ENCODE measurements at places on chromosomes 3 and 15.

GRCh38 chr15:86915811-86916331 lies 836.2 kb downstream of the AGBL1 start:
- peak; percentile 3 for DNase-seq

GRCh38 chr3:55523471-55523870 lies 36.4 kb upstream of the WNT5A start:
- DNase-seq: no peak

GRCh38 chr3:17050071-17050470 lies 165.3 kb downstream of the PLCL2 start:
- no peak for DNase-seq

DNA sequence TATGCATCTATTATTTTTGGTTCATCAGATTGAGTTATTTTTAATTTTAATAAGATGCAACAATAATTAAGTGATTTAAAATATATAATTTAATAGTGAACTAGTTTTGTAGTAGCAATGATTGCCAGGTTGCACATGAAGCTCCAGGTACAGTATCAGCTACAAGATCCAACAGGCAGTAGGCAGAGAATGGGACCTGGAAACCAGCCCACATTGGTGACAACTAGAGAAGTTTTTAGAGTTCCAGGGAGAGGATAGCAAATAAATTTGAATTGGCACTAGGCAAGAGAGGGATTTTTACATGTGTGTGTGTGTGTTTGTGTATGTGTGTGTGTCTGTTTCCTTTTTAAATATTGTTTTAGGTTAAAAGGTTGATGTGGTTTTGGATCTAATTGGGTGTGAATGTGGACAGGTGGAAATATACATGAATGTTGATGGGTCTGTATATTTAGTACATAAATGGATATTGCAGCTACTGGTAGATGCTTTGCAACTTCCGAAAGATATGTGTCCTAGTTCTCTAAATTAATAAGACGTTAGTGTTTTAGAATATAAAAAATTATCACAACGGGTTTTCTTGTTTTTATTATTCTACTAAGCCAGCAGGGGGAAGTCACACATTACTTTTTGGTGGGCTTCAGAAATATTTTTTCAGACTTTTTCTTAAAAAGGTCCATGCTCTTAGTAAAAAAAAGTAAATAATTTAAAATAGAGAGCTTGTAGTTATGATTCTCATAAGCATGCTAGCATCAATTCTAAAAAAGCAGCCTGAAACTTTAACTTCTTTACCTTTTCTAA lies 110.1 kb upstream of the GBE1 start:
- DNase-seq: no peak

GRCh38 chr3:126474498-126475412 lies 936 bp downstream of the ZXDC start:
- DNase-seq: peak; percentile 40

GRCh38 chr3:144879701-144880100 lies 908.1 kb downstream of the DIPK2A start:
- no peak for DNase-seq

- no peak for DNase-seq
Observed at GRCh38 chr15:64950888-64951287, 38.8 kb downstream of the SPG21 start.

DNA sequence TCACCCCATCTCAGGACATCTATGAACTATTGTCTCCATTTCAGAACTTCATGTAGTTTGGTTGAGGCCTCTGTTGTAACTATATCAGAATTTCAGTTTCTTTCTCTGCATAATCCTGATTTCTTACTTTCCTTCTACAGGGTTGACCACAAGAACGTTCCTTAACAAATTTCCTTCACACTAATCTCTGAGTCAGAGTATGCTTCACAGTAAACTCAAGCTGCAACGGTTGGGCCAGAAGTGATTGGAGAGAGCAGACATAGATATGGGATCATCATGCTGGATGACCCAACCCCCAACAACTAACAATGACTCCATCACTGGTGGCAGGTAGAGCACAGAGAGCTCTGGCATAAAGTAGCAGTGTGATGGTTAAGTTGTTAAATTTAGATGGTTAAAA lies 128.8 kb upstream of the OSTN start:
- peak; percentile 78 for DNase-seq

GRCh38 chr3:13077431-13078162 lies 4.4 kb upstream of the IQSEC1 start:
- DNase-seq: peak; percentile 17

DNA sequence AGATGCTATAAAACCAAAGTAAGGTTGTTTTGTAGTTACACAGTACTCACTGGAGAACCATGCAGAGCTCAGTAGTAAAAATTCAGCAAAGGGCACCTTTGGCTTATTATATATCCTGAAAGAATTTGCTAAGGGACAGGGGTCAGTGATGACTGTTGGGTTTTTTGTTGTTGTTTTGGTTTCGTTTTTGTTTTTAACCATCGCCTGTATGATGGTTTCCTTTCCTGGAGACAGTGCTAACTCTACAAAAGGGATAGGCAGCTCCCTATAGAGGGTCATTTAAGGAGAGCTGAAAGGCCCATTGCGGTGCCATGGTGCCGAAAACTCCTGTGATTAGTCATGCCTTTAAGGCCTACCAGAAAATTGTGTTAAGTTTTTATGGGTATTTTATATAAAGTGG lies 118.2 kb upstream of the GOLIM4 start:
- no peak for DNase-seq

DNA sequence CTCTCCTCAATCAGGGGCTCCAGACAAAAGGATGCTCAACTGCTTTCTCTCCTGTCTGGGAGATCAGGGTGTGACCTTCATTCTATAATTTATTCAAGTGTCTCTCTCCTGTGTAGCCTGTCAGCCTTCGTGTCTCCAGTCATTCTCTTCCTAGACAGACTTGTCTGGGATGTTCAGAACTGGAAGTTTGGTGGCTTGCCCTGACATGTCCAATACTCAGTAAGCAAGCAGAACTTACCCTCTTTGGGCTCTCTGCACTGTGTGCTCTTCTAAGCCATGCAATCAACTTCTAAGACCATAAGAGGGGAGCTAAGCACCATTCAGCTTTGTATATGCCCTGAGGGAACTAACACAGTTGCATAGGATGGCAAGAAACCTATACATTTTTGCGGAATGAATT lies 14.1 kb downstream of the ACKR2 start:
- DNase-seq: no peak

- no peak for DNase-seq
Observed at GRCh38 chr3:119809249-119810017, 27.5 kb downstream of the NR1I2 start.

- DNase-seq: no peak
Observed at GRCh38 chr3:3799173-3800079, at the start of gene LRRN1. Gene LRRN1, plus strand, starts transcription at chr3:3799431. Its CDS starts 45,211 bp downstream, at chr3:3844642.

DNA sequence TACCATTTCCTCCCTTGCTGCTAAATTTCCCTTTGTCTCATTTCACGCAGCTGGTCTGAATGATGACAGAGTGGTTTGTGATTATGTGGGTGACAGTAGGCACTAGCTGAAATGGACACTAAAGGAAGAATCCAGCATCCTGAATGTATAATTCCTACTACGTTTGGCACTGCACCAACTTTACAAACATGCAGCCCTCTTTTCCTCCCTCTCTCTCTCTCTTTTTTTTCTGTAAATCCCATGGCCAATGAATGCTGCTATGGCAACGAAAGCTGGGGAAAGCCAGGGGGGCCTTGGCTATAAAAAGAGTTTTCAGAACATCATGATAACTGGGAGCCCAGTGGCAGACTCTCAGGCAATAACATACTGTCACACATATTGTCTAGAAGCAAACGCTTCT lies 367.2 kb upstream of the AGTR1 start:
- no peak for DNase-seq

DNA sequence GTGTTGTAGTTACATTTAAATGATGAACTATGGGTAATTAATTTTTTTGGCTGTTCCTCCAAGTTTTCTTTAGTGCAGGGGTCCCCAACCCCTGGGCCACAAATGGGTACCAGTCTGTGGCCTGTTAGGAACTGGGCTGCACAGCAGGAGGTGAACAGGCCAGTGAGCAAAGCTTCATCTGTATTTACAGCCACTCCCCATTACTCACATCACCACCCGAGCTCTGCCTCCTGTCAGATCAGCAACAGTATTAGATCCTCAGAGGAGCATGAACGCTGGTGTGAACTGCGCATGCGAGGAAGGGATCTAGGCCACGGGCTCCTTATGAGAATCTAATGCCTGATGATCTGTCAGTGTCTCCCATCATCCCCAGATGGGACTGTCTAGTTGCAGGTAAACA lies 75.9 kb upstream of the RPL35A start:
- DNase-seq: no peak

GRCh38 chr3:8538223-8538622 lies 36.6 kb downstream of the LMCD1 start:
- DNase-seq: no peak

DNA sequence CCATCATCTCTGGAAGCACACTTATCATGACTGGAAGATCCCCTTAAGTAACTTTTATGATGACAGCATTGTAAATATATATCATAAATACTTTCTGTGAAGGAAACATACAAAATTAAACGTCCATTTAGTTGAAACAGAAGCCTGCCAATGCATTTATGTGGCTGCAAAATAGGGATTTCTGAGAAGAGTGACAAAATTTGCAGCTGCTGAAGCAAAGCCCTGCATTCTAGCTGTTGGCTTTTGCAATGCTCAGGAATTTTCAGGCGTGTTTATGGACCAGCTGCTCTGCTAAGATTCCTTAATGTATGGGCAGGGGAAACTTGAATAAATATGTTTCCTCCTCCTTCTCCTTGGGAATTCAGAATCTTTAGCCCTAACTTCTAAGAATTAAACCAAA lies 137.3 kb downstream of the CACNA2D3 start:
- no peak for DNase-seq

- no peak for DNase-seq
Observed at GRCh38 chr3:139620438-139620837, 57.3 kb downstream of the NMNAT3 start.

DNA sequence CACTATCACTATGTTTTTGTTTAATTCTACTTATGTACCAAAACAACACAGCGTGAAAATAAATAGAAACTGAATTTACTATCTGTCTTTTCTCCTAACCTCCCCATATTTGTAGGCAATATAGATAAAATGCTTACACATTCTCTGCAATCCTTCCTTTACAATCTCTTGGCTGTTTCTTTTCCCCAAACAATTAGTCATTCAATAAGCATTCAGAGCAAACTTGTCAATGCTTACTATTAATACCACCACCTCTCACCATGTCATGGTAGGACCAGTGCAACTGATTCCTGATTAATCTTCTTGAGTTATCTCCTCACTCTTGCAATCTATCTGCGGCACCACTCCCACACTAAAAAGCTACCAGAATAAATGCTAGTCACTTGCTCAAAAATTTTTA lies 74.0 kb upstream of the TTBK2 start:
- no peak for DNase-seq

DNA sequence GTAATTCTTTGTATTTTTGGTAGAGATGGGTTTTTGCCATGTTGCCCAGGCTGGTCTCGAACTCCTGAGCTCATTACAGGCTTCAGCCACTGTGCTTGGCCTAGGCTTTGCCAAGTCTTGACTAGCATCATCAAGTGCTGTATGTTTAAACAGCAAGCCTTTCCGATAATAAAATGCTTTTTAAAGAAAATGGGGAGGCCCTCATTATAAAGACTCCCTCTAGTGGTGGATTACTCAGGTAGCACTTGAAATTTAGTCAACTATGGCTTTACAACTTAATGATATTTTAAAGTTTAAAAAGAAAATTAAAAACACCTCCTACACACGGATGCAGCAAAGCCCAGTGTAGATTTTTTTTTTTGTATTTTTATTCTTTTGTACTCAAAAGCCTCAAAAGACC lies 213.6 kb downstream of the GAP43 start:
- no peak for DNase-seq

DNA sequence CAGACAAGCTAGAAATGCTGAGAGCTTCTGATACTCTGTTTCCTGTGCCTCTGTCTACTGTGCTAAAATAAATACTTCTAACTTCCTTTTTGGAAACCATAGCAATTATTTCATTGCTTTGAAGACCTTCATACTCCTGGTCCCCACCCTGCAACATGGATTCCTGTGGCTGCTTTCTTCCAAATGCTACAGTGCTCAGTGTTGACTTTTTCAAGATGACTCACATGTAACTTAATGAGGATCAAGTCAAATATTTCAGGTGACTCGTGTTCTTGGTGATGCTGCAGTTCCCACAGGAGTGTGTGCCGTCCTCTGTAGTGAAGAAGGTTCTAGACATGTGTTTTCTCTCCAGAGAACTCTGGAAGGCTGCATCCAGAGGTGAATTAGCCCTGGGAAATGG lies 288.6 kb downstream of the CLSTN2 start:
- DNase-seq: peak; percentile 86

DNA sequence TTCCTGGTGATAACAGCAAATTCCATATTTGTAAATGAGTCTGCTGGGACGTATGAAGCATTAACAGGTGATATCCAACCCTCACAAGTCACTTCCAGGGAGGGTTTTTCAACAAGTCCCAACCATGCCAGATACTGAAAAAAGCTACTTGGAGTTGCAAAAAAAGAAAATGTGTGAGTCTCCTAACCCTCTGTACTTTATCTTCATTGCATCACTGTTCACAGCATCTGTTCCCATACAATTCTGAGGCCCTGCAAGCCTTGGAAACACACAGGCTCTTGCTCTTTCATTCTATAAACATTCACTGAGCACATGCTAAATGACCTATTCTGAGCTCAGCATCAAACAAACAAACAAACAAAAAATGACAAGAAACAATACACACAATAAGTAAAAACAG lies 120.8 kb downstream of the RFTN1 start:
- DNase-seq: no peak

GRCh38 chr3:19526071-19526470 lies 377.8 kb downstream of the KCNH8 start:
- no peak for DNase-seq

GRCh38 chr15:85652457-85652856 lies 142.3 kb downstream of the KLHL25 start:
- DNase-seq: no peak

DNA sequence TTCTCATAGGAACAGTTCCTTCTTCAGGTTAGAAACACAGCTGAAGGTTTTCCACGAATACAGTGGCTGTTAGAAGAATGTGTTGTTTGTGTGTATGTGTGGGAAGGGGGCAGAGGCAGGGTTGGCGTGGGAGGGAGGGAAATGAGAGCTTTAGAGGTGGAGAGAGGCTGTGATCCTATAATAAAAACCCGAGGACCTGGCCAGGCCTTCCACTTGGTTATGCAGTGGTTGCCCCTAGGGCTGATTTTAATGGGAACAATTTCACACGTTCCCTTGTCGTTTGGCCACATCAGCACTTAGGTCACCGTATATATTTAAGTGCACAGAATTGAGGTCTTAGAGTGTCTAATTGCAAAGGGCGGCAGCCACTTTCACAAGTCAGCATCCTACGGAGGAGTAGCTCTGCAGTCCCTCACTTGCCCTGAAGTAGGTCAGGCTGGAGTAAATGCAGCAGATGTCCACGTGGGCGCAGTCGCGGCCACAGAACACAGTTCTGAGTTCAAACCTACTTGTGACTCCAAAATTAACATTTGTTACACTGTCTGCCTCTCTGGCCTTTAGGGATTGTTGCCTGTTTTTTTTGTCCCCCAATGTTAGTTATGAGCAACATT lies 85.6 kb downstream of the PDCD6IP start:
- peak; percentile 20 for DNase-seq

- DNase-seq: peak; percentile 21
Observed at GRCh38 chr3:49158103-49158709, 7.9 kb downstream of the CCDC71 start.
